ENCODE measurements at places on chromosomes 6 and 20.

- DNase-seq = peak; percentile 82
These were observed 52.0 kb downstream of the RPP21 start for GRCh38 chr6:30396833-30397479.

GRCh38 chr6:7912024-7912423, 1.4 kb upstream of the TXNDC5 start:
- DNase-seq = no peak

DNA sequence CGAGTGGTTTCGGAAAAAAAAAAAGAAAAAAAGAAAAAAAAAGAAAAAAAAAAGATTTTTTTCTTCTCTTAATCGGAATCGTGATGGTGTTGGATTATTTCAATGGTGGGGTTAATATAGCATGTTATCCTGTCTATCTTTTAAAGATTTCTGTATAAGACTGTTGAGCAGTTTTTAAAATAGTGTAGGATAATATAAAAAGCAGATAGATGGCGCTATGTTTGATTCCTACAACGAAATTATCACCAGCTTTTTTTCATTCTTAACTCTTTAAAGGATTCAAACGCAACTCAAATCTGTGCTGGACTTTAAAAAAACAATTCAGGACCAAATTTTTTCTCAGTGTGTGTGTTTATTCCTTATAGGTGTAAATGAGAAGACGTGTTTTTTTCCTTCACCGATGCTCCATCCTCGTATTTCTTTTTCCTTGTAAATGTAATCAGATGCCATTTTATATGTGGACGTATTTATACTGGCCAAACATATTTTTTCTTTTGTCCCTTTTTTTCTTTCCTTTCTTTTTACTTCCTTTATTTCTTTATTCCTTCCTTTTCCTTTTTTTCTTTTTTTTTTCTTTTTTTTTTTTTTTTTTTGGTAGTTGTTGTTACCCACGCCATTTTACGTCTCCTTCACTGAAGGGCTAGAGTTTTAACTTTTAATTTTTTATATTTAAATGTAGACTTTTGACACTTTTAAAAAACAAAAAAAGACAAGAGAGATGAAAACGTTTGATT, 3.6 kb downstream of the SOX4 start:
- no peak for DNase-seq

- DNase-seq = peak; percentile 100
These were observed at the start of gene TCP1 for GRCh38 chr6:159789377-159790148. Gene TCP1 (minus strand): TSS chr6:159789602. CDS start chr6:159789468, 134 bp downstream.

GRCh38 chr6:75135450-75135849, 70.4 kb downstream of the COL12A1 start:
- DNase-seq = no peak

DNA sequence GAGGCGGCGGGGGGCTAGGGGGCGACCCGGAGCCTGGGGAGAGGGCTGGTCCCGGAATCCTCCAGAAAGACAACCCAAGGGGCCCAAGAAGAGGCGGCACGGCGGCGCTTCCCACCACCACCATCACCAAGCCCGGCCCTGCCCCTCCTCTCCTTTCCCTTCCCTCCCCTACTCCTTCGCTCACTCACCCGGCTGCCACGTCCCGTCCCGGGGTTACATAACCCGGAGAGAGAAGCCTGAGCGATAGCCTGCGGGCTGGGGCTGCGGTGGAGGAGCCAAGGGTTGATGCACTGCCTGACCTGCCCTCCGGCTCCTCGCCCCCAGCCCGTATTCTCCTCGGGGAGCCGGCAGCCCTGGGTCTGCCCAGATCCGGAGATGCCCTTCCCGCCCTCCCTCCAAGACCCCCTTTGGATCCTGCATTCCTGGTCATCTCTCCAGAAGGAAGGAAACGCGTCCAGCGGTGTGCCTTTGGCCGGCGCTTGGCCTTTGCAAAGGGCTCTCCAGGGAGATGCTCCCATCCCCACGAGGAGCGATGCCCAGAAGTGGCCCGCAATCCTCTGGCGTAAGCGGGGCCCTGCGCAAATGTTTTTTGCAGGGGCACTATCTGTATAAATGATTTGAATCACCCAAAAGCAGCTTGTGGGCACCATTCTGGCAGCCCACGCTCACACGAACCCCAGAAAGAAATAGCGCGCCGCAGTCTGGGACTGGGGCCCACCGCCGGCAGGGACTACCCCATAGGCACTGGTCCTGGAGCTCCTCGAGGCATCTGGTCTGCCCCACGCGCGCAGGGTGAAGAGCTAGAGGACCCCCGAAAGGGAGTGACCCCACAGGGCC, 4.6 kb upstream of the CPXM1 start:
- DNase-seq = no peak

DNA sequence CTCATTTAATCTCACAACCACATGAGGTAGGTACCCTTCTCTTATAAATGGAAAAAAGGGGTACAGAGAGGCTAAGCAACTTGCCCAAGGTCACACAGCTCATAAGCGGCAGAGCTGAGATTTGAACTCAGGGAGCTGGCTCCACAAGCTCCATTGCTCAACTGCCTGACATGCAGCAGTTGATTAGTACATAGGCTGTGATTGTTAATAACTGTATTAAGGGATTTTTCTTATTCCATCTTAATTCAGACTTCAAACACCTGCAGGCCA, 6.6 kb downstream of the CCN5 start:
- DNase-seq = no peak

DNA sequence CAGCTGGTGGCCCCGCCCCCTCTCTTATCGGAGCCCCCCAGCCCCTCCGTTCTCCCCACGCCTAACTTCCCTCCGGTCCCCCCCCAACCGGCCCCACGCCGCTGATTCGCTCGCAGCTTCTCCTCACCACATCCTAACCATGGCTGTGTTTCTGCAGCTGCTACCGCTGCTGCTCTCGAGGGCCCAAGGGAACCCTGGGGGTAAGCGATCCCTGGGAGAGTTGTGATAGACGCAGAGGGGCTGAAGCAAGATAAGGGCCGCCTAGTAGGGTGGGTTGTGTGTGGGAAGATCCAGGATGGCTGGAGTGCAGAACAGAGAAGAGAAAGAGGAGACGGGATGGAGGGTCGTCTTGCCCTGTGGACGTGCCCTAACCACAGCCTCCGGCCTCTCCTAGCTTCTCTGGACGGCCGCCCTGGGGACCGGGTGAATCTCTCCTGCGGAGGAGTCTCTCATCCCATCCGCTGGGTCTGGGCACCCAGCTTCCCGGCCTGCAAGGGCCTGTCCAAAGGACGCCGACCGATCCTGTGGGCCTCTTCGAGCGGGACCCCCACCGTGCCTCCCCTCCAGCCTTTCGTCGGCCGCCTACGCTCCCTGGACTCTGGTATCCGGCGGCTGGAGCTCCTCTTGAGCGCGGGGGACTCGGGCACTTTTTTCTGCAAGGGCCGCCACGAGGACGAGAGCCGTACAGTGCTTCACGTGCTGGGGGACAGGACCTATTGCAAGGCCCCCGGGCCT, at the start of gene MPIG6B:
TSS of gene MPIG6B (plus strand) at position 129 of the 735 bp plus-strand sequence. CDS start at position 140, 11 bp downstream.
- no peak for DNase-seq

- no peak for DNase-seq
These were observed 39.1 kb downstream of the MDFI start for GRCh38 chr6:41677124-41677921.

GRCh38 chr20:50149481-50150254, 3.9 kb downstream of the PEDS1 start:
- no peak for DNase-seq

- DNase-seq = no peak
These were observed 68.4 kb upstream of the NOX3 start for GRCh38 chr6:155523821-155524651.

DNA sequence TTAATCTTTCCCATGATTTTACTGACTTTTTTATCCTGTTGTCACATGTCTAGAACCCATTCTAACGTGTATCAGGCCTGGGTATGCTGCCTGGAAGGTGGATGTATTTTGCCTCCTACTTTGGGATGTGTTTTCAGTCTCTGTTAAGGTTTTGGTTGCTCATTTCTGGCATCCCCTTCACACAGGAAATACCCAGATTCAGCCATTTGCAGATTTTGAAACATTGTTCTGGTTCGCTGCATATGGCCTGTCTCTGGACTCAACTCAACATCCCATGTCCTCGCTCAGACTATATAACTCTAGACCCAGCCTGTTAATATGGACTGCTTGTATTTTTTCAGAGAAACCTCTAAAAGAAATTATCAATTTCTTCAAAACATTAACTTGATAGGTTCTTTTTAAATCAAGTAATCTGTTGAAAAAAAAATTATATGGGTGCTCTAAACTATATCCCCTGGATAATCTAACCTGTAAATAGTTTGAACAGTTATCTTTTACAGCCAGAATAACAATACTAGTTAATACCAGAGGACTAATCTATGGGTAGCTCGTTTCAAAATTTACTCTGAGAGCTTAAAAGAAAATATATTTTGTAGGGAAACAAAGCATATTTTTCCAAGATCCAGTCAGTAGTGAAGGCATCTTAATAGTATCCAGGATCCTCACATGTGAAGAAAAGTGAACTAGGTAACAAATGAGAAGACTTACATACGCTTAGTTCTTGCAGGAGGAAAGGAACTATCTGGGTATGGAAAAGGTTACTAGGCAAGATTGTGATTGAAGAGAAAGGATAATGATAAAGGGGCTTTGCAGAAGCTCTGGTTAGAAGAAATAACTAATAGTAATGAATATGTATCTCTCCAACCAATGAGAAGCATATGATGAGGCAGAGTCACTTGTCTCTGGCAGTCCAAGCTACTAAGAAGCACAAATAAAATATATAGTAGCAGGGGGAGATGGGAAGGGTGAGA, 23.4 kb upstream of the HLA-DQB1 start:
- DNase-seq = no peak

DNA sequence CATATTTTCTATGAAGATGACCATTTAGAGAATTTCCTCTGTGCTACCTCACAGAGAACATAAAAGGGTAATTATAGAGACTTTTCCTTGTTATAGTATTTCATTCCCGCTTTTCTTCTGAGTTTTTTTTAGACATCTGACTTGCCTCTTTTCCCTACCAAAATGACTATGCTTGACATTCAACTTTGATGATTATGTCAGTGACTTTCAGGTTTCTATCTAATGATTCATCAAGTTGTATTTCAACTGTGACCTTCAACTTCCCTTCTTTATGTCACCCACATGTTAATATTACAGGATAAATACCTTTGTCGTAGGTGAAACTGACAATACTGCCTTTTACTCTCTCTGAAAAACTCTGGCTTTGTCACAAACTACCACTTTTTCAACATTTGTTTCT, 95.3 kb downstream of the MLIP start:
- DNase-seq = no peak

GRCh38 chr6:13653296-13653695, 38.2 kb downstream of the NOL7 start:
- no peak for DNase-seq

DNA sequence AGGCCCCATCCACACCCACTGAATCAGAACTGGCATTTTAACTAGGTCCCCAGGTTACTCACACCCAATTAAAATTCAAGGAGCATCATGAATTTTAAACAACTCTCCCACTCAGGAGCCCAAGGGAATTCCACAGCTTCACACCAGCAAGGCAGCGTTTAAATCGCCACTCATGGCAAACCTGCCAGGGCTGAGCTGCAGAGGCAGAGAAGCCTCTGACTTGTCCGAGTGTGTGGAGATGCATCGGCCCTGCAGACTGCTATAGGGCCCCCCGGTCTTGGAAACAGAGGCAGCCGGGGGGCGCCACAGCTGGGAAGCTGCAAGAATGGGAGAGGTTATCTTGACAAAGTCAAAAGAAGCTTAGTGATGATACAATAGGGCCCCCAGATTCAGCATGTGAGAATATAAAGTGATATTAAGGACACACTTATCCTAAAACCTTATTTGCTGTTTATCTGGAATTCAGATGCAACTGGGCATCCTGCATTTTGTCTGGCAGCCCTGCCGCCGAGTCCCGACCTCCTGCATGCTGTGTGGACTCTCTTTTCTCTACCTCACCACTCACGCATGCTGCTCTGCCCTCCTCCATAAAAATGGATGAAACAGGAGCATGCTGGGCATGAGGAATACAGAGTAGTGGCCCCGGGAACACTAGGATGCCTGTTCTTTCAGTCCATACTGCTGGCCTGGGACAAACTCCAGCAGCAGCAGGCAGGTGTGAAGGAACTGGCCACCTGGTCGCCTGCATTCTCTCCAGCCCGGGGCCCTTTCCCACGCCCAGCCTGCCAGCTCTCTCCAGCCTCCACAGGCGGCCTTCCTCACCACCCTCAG, 126.1 kb downstream of the PXDC1 start:
- no peak for DNase-seq

DNA sequence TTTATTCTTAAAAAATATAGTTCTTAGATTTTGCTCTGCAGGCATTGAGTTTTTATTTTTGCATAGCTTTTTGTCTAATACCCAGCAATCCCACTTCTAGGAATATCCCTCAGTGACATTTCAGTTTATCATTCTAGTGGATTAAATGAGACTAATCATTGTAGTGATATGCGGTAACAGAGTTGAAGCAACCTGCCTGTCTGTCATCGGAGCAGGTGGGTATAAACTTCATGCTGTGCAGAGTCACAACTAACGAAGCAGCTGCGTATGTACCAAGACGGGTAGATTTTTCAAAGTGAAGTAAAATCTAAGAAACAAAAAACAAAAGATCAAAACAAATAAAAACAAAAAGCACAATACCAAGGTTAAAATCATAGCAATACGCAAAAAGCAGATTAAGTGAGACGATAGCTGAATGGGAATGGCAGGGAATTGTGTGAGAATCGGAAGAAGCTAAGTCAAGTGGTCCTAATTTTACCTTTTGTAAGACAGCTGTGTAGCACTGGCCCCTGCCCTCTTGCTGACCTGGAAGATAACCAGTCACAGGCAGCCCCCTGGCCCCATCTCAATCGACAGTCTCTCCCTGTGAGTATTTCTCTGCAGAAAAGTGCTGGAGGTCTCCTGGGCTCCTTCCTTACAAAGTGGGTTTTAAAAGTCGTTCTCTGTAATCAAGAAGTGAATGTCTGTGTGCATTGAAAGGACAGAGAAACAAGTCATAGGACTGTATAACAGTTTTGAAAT, 169.2 kb downstream of the OR2B2 start:
- no peak for DNase-seq

DNA sequence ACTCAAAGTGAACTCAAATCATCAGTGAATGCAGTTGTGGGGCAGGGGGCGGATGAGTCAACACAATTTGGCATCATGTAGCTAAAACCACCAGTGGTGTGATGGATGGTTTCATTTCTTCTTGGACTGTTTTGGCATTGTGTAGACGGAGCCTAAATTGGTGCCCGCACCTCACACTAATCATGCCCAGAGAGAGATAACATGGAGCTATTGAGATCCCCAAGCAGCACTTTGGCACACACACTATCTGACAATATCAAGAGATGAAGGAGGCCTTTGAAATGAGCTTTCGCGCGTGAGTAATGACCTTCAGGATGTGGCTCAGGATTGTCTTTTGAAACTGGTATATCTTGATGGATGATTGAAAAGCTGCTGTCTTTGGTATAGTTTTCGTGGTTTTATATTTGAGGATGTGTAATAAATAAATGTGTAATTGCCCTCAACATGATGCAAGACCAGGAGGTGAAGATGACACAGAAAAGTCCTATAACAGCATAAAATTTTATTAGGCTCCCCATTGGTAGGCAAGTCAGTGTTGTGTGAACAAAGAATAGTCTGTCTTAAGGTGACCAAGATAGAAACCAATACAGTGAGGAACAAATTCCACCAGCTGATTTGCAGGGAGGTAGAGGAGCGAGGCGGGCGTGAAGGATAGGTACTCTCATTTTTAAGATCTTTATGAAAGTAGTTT, 174.2 kb downstream of the TSHZ2 start:
- DNase-seq = peak; percentile 74

Data from T-helper 2 cell (primary cell).